ENCODE measurements at places on chromosomes 7 and 10.

DNA sequence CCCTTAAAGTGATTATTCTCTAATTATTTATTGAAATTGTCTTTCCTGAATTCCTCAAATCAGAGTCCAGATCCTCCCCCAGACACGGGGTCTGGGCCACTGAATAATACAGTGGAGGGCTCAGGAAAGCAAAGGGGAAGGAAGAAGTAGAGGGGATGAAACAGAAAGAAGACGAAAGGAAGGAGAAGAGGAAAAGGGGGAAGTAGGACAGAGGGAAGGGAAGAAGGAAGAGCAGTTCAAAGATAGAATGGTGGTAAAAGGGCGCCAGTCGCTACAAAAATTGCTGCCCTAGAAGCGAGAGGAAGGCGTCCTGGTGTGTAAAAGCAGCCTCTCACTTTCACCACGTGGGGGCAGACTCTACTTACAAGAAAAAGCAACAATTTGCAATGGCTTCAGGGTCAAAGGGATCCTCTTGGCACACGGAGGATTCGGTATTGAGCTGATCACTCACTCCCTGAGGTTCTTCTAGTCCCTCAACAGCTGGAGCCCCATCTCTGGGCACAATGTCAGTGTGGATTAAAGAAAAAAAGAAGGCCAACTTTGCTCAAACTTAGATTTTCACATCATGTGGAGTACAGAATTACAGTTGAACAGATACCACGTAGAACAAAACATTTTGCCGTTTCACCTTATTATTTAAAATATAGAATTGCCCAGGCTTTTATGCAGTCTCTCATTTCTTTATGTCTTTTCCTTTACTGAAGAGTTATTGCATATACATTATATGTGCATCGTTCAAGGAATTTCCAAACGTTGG, 31.4 kb upstream of the NPVF start:
- DNase-seq, result peak; percentile 69

DNA sequence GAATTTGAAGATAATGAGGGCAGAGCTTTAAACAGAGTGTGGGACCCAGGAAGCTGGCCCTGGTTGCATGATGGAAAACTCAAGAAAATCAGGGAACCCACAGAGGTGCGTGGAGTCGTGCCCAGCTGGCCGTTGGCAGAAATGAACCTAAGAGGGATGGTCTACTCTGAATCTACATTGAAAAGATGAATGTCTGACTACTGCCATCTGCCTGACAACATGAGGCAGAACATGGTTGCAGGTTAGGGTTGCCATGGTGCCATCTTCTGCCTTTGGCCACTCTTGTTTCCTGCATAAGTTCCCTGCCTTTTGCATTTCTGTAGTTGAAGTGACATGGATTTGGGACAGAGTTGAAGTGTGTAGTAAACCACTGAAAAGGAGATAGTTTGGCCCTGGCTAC, 138.5 kb upstream of the COBL start:
- DNase-seq, result no peak

DNA sequence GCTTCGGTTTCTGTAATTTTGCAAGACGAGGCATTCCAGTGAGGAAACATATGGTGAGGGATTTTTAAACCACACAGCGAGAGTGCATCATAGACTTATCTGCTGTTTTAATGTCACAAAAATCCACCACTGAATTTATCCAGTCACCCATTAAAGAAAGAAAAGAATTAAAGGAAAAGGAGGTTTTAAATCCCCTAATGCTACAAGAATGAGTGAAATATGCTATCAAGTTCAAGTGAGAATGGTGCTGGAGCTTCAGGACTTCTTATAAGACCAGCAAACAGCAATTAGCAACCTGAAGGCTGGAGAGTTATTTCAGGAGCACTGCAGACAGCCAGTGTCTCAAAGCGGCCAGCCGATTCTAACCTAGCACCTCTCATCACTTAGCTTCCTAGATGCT, 439.1 kb upstream of the MGMT start:
- no peak for DNase-seq

- no peak for DNase-seq
These were observed 44.1 kb upstream of the LAMB1 start for GRCh38 chr7:108046952-108047506.

GRCh38 chr7:47471831-47472230, 110.1 kb downstream of the TNS3 start:
- no peak for DNase-seq

DNA sequence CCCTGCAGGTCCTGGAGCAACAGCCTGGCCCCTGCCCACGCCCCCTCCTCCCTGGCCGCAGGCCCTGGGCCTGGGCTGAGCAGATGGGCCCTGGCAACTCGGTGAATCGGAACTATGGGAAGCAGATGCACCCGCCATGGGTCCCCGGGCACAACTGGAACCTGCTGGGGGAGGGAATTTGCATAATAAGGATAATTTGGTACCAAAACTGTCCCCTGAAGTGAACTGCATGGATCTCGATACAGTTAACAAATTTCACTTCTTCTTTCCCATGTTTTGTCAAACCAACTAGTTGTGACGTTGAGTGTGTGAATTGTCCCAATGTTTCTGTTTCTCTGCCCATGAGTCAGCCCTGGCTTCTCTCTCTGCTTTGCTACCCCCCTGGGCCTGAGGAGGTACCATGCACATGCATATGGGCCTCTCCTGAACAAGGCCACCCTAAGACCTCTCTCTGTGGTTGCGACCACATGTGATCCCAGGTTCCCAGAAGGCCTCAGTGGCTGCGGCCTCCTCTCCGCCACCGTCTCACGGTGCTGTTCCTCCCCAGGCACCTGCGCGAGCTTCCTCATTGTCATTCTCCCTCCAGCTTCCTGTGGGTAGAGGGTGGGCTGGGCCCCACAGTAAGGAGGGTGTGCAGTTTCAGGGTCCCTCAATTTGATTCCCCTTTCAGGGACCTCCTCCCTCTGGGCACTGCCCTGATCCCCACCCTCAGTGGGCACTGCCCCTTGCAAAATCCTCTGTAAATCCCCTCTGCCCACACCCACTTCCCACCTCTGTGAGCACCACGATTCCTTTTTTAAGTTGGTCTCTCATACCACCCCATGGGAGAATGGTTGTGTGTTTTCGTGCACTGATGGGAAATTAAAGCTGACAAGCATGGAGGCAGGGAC, 40.0 kb downstream of the FIGNL1 start:
- no peak for DNase-seq

DNA sequence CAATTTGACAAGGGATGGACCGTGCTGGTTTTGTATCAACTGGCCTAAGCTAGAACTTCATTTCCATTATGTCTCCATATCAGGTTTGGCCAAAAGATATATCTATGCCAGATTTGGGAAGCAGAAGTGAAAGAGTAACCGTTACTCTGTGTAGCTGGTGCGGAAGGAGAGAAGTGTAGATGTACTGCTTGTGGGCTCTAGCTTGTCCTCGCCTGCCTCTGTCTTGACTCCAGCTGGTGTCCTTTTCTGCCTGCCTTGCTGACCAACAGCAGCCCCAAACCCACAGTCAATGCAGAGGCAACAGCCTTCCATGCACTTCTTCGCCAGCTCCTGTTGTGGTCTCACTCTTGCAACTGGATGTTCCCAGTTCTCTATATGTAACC, 128.5 kb downstream of the KIF20B start:
- DNase-seq, result no peak

Measured in stimulated activated CD4-positive, alpha-beta T cell treated with anti-CD3 and anti-CD28 coated beads, Interleukin-2, amount 100 ng/mL, for 24 hours (primary cell).